ENCODE measurements at places on chromosomes 13 and 19.

- DNase-seq: no peak
These were observed 18.4 kb upstream of the ARRDC2 start for GRCh38 chr19:17989425-17990094.

GRCh38 chr19:1063030-1063908, 3.7 kb upstream of the ARHGAP45 start:
- DNase-seq: no peak

DNA sequence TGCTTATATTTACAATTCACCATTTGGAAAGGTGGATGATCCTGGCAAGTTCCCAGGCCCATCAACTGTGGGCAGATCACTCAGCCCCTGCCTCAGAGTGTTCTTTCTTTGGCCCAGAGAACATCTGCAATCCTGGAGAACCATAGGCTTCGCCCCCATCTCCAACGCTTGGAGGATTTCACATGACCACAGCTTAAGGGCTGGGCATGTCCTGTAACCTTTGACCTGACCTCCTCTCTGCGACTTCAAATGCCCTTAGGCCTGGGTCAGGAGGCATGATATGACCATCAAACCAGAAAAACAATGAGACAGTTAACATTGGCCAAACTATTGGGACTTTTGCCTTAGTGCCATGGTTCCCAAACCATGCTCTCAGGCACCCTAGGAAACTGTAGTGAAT, 7.2 kb upstream of the MBNL2 start:
- no peak for DNase-seq

DNA sequence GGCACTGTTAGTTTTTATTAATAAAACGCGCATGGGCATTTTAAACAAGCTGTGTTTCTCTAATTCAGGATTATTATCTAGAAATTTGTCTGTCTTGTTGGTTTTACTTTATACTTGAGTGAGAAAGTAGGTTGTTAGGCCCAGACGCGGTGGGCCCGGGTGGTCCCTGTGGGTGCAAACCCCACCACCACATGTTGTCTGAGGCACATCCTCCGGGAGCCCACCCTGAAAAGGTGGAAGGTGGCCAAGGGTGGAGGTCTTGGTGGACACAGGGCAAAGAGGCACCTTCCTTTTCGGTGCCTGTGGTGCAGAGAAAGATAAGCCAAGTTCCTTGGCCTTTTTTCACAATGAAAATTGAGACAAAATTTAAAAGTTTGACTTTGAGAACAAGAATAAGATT, 16.6 kb downstream of the ATP4B start:
- no peak for DNase-seq

GRCh38 chr19:8117991-8118390, 31.4 kb downstream of the FBN3 start:
- no peak for DNase-seq

- DNase-seq: no peak
These were observed 78.6 kb downstream of the ABCC4 start for GRCh38 chr13:95222733-95223018.

DNA sequence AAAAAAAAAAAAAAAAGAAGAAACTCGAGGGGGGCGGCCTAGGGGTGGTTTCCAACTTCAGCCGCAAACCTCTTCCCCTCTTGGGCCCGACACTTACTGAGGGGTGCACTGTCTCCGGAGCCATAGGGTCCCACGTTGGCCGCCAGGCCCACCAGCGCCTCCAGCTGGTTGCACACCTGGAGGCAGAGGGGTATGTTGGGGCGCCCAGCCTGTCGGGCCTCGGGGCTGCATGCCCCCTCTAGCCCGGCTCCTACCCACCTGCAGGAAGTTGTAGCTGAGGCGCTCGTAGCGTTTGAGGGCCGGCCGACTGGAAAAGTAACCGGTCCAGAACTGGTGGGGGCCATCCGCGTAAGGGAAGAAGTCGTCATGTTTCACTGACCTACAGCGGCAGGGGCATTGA, 8.6 kb downstream of the MAN2B1 start:
- no peak for DNase-seq

DNA sequence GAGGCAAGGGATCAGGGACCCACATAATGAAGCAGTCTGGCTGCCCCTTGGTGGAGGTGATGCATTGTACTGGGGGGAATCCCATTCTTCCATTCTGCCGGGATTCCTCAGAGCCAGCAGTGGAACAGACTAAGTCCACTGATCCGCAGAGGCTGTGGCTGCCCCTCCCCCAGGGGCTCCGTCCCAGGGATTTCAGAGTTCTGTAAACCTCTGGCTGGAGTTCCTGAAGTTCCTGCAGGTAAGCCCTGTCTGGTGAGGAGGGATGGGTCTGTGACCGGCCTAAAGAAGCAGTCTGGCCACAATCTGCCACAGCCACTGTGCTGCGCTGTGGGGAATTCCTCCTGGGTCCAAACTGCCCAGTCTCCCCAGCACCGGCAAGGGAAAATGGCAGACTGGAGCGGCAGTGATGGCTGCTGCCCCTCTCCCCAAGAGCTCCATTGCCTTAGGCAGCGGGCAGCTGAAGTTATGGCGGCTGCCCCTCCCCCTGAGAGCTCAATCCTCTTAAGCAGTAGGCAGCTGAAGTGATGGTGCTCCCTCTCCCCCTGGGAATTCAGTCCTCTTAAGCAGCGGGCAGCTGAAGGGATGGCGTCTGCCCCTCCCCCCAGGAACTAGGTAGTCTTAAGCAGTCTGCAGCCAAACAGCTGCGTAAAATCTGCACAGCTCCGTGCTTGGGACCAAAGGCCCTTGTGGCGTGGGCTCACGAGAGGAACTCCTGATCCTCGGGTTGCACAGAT, 155.7 kb downstream of the PCDH17 start:
- no peak for DNase-seq

DNA sequence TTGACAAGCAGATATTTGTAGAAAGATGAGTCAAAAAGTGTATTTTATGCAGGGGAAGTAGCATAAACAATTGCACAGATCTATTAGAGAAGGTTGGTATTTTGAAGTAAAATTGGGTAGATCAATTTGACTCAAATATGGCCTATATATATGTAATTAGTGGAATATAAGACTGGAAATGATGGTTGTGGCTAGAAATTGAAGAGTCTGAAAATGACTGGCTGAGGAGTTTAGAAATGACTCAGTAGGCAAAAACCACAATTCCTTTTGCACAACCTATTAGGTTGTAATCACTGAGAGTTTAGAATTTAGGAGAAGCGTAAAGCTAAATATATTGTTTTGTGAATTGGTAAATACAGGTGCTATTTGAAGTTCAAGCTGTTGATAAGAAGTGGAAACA, 622.6 kb upstream of the PCDH20 start:
- no peak for DNase-seq

DNA sequence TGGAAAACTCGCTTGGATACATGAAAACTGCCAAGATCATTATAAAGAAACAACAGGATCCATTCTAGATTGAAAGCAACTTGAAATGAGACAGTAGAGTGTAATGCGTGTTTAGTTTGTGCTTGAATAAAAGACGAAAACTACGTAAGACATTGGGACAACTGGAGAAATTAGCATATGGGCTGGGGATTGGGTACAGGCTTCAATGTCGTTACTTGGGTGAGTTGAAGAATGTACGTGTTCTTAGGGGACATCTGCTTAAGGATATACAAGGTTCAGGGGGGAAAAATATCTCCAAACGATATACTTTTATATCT, 471 bp upstream of the ERVK3-1 start:
- no peak for DNase-seq

GRCh38 chr13:26952551-26953143, 192.1 kb upstream of the GPR12 start:
- DNase-seq: no peak

GRCh38 chr13:72062566-72062965, 195.6 kb upstream of the DACH1 start:
- no peak for DNase-seq

DNA sequence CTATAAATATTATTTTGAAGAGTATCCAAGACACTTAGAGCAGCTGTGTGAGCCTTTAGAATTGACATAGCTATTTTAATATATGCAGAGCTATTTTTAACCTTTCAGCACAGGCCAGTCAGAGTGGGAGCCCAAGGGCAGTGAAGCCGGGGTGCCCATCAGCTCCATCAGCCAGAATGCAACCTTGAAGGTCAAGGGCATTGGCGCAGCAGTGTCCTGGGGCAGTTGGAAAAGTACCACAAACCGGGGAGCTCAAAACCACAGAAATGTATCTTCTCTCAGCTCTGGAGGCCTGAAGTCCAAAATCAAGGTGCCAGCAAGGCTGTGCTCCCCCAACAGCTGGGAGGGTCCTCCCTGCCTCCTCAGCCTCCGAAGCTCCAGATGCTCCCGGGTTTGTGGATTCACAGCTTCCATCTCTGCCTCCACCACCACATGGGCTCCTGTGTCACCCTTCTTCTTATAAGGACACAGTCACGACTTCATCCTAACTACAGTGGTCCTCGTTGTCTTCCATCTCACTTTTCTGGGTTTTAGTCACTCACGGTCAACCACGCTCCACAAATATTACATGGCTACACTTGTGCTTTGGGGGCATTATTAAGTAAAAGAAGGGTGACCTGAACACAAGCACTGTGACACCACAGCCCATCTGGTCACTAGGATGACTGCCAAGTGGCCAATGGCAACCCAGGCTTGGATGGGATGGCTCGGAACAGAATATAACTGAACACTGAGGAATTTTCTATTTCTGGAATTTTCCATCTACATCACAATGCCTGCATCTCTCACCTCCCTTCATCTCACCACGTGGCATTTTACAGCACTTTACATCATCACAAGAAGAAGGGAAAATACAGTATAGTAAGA, 15.9 kb upstream of the GAS6 start:
- no peak for DNase-seq

DNA sequence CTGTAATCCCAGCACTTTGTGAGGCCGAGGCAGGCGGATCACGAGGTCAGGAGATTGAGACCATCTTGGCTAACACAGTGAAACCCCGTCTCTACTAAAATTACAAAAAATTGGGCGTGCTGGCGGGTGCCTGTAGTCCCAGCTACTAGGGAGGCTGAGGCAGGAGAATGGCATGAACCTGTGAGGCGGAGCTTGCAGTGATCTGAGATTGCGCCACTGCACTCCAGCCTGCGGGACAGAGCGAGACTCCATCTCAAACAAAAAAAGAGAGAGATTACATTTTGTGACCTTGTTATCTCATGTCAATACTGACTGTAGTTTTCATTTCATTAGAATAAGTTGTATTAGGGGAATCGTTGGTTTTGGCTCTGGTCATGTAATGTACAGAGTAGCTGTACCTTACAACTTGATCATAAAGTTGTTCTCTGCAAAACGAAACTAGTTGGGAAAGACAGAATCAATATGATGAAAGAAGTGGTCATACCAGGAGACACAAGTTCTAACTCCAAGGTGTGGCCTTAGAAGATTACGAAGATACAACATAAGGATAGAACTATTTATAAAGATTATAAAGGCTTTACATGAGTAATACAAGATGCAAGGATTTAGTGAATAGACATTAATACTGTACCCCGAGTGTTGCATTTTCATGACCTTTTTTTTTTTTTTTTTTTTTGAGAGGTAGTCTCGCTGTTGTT, 15.3 kb downstream of the TMEM38A start:
- DNase-seq: no peak

Measured in stimulated activated CD4-positive, alpha-beta T cell treated with anti-CD3 and anti-CD28 coated beads, Interleukin-4, amount 100 ng/mL, for 4 hours (primary cell).